ENCODE measurements at places on chromosomes 1 and 21. TPM values are rescaled to one million over a fixed set of nuclear protein-coding genes. Genes with fewer than 3 reads are reported as not detected.

DNA sequence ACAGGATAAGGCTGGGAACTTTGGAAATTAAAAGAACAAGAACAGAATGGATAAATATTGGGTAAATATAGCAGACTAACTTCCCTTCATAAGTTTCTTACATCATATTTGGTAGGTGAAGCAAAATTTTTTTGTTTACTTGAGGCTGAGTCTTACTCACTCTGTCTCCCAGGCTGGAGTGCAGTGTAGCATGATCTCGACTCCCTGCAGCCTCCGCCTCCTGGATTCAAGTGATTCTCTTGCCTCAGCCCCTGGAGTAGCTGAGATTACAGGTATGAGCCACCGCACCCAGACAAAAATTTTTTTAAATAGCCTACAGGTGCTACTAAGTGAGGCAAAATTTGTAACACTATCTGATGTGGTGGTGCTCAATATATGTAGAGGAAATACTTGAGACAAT lies 50.7 kb downstream of the TM2D1 start:
- no peak for DNase-seq

- DNase-seq: no peak
These were observed 431 bp downstream of the ARPC5 start for GRCh38 chr1:183635099-183635605.

DNA sequence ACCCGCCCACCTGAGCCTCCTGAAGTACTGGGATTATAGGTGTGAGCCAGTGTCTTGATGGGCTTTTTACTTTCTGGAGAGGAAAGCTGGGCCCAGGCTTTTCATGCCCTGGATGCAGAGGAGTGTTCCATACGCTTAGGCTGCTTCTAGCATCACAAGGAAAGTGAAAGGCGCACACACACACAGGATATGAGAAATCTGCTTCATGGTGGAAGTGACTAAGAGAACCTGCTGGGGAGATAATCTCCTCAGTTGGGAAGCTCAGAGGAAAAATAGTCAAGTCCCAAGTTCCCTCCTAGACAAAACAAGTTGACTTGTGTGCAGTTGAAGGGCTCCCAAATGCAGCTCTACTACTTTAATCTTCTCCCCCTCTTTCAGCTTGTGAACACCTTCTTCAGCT lies 2.2 kb downstream of the NUDC start:
- DNase-seq: no peak

The GLRX2 gene
- 6.8 TPM for total RNA-seq

The SPRR2B gene
- total RNA-seq: not detected

The RCSD1 gene
- 39.3 TPM for total RNA-seq

DNA sequence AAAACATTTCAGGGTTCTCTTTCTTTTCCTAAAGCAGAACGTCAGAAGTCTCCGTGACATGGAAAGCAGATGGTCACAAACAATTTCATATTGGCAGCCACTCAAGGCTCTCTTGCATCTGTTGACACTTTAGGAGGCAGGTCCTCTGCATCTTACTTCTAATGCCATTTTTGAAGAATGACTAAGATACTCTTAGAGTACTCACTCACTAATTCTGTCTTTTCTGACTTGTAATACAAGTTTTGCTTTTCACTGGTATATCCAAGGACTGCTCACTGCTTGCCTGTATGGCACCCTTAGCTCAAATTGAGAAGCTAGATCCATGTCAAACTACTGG lies 68.3 kb downstream of the PRRX1 start:
- DNase-seq: no peak

GRCh38 chr21:35212393-35213127 lies 163.5 kb upstream of the RUNX1 start:
- no peak for DNase-seq

DNA sequence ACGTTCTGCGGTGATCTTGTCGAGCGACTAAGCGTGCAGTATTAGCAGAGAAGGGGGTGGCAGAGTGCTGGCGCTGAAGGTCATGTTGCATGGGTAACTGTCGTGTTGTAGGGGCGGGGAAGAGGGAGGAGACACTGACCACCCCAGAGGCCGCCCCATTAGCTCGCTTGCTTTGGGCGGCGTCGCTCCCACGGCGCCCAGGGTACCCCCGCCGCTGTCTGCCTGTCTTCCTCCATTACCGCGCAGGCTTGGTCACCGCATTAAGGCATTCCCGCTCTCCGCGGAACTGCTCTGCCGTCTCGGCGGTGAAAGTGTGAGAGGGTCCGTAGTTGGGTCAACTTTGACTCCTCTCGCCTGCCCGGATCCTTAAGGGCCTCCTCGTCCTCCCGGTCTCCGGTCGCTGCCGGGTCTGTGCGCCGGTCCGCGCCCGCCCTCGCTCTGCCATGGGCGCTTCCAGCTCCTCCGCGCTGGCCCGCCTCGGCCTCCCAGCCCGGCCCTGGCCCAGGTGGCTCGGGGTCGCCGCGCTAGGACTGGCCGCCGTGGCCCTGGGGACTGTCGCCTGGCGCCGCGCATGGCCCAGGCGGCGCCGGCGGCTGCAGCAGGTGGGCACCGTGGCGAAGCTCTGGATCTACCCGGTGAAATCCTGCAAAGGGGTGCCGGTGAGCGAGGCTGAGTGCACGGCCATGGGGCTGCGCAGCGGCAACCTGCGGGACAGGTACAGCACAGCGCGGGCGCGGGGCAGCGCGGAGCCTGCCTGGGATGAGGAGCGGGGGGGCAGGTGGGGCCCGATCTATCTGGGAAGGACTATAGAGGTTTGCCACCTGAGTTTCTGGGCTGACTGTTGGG lies at the start of gene MTARC2:
Gene MTARC2, plus strand, starts transcription at position 234 of the 846 bp plus-strand sequence. Its CDS starts 210 bp downstream, at position 444.
- DNase-seq: peak; percentile 90

- no peak for DNase-seq
These were observed 147.8 kb downstream of the TLR5 start for GRCh38 chr1:222995236-222995580.
